ENCODE measurements at places on chromosomes 3 and 15.
A peak's percentile ranks its signal among the peaks of the same experiment; 100 is the strongest.

DNA sequence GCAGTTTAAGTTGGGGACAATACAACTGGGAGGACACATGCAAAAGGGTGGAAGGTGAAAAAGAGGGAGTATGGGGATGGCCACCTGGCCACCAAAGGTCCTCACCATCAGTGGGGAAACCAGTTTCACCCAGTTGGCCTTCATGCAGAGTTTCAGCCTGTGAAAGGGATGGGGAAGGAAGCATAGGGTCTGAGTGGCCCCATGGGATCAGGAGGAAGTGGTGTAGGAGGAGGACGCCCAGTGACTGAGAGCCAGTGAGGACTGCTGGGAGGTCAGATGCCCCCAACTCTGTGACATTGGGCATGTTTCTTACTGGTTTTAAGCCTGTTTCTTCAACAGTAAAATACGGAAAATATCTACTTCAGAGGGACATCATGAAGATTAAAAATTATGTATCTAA lies 16.3 kb downstream of the BCL2A1 start:
- peak; percentile 57 for DNase-seq

GRCh38 chr3:37324850-37325321 lies 150.5 kb upstream of the LRRFIP2 start:
- no peak for DNase-seq

- DNase-seq: no peak
These were observed 12.4 kb upstream of the SYN2 start for GRCh38 chr3:11991751-11992150.

DNA sequence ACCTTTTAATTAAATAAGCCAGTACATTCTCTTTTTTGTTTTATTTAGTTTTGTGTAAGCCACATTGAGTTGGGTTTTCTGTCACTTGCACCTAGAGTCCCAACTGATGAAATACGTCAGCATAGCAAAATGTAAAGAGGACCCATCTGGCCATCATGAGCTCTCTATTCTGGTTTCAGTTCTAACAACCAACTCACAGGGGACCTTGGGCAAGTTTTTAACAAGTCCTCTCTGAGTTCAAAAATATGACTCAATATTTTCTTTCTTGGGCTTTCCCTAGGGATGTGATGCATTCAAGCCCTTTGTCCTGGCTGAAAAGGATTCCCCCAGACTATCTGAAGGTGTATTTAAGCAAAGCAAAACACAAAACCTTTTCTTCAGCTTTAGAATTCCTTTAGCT lies 32.9 kb downstream of the PLCH1 start:
- DNase-seq: no peak

DNA sequence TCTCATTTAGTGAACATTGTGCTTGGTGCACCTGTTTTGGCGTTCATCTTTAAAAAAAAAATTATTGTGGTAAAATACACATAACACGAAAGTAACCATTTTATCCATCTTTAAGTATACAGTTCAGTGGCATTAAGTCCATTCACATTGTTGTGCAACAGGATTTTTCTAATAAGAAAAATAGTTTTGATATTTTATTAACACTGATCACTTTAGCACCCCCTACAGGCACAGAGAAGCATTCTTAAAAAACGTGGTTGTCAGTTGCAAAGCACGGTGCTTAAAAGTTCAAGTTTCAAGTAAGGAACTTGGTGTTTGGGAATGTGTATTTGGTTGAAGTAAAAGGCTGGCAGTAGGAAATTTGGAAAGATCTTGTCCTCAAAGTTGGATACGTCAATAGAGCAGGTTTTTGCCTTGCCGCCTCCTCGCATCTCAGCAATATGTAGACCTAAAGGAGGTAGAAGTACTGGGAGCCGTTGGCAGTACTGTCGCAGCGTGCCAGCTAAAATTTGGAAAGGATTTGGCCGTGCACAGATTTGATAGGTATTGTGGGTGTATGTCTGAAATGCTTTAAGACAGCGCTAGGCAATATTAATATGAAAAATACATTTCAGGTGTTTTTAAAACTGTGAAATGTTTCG lies 110.4 kb downstream of the LRRC28 start:
- DNase-seq: no peak

- DNase-seq: no peak
These were observed 39.8 kb downstream of the CD47 start for GRCh38 chr3:108051005-108051404.

- DNase-seq: no peak
These were observed 30.9 kb downstream of the FNDC3B start for GRCh38 chr3:172070269-172070668.

DNA sequence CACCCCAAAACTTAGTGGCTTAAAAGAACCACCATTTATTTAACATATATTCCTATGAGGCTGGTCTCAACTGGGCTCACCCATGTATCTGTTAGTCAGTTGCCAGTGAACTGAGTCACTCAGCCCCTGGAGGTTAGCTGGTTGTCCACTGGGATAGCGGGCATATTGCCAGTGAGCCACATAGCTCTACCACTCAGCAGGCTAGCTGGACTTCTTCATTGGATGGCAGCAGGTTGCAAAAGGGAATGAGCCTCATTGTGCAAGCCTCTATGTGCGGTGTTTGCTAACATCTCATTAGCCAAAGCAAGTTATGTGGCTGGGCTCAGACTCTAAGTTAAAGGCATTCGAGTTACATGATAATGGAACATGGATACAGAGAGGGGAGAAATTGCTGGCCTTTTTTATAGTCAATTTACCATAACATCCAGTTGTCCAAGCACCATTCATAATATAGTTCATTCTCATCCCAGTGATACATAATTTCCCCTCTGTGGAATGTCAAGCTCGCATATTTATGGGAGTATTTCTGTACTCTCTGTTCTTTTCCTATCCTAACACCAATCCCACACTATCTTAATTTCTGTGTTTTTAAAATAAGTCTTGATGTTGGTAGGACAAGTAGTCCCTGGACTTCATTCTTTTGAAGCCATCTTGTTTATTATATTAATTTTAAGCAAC lies 8.7 kb downstream of the BTD start:
- no peak for DNase-seq

- DNase-seq: no peak
These were observed 119.3 kb downstream of the IGF2BP2 start for GRCh38 chr3:185705498-185705897.

GRCh38 chr15:67862750-67863441 lies 23.1 kb upstream of the RNU6-1 start:
- no peak for DNase-seq

DNA sequence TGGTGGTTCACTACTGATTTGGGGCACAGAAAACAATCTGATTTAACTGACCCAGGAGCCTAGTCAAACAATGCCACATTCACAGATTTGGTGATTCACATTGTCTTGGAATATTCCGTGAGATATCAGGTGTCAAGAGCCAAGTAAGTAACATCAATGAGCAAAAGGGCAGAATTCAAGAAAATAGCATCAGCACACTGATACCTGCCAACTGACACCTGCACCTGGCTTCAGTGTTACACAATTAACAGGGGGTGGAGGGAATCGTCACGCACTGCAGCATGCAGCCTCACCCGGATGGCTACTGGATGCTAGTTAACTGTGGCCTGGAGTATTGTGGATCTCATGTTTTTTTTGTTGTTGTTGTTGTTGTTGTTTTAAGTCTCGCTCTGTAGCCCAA lies 17.6 kb downstream of the CCNL1 start:
- no peak for DNase-seq

DNA sequence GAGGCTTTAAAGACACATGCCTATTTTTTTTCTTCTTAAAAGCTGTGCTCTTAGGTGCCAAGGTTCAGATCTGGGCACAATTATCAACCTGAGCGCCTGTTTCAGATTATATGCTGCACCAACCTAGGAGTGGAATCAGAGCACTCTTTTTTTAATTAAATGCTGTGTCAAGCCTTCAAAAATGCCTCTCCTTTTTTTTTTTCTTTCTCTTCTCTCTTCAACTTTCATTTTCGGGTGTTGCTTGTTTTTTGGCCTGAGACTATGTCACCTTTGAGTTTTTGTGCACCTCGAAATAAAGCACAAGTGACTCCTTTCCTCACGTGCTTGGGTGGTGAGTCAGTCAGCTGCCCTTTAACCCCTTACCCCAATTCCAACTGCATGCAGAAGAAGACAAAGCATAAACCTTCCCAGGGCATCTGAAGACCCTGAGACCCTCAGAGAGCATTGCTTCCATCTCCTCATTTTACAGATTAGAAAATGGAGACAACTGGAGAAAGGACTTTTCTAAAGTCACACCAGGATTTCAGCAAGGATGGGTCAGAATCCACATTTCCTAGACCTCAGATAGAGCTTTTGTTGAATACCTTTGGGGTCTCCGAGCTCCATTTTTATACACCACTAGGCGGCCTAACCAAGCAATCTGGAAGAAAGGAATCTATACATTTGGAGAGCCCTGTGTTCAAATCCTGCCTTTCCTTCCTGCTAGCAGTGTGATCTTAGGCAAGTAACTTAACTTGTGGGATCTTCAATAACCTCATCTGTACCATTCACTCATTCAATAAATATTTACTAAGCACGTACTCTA lies 631 bp upstream of the PRICKLE2 start:
- DNase-seq: no peak

DNA sequence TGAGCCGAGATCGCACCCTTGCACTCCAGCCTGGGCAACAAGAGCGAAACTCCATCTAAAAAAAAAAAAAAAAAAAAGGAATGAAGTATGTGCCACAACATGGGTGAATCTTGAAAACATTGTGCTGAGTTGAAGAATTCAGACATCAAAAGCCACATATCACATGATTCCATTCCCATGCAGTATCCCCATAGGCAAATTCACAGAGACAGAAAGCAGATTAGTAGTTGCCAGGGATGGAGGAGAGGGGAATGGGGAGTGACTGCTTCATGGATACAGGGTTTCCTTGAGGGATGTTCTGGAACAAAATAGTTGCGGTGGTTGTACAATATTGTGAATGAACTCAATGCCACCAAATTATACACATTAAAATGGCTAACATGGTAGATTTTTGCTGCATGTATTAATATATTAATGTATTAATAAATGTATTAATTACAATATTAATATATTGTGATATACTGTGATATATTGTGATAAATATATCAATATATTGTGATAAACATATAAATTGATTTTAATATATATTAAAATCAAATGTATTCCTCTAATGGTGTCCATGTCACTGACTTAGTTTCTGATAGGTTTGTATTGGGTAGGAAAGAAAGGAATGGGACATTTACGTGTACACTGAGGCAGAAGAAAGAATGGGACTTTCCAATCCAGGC lies 34.9 kb downstream of the SMAD3 start:
- DNase-seq: no peak

DNA sequence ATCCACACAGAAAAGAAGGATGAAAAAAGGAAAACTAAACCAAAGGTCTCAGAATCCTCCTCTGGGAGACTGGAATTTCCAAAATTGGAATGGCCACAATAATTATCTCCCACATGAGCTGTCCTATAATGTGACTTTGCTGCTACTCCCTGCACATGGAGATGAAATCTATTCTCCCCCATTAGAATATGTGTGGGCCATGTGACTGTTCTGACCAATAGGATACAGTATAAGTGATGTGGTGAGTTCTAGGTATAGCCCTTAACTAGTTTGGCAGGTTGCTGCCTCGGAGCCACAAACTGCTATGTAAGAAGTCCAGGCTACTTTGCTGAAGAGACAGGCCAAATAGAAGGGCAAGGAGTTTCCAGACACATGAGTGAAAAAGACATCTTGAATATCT lies 5.2 kb downstream of the TRIM59 start:
- no peak for DNase-seq

- no peak for DNase-seq
These were observed 38.0 kb downstream of the TMEM41A start for GRCh38 chr3:185460719-185461350.

DNA sequence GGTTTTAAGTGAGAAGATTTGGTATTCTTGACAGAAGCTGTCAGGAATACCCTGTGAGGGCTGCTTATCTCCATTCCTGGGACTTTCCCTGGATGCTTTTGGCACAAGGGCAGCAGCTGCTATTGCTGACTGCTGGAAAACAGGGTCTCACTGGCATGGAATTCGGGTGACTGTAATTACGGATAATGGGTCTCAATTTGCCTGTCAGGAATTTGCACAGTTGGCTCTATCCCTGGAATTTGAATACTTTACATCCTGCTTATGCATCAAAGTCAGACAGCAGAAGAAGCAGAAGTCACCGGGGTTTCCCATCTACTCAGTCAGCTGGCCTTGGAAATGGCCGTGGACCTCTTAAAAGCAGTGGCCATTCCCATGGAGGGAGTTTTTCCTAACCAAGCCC lies 25.9 kb upstream of the AKAP13 start:
- no peak for DNase-seq

DNA sequence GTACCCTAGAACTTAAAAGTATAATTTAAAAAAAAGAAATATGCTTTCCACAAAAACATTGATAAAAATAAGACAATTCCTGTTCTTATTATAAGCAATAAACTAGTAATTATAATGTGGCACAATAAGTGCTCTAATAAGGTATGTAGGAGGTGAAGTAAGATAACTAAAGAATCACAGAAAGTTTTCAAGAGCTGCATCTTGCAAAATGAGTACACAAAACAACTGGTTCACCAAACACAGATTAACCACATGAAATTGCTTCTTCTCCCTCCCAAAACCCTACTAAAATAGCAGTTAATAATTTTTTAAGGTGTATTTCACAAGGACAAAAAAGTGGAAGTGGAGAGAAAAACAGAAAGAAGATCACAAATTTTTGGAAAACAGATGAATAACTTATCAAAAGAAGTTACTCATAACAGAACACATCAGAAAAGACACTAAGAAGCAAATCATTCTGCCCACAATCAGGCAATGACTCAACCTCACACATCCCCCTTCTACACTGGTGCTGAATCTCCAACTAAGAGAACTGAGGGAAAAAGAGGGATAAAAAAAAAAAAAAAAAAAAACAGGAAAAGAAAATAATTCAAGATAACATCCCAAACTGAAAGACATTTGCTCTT lies 64.2 kb downstream of the TBC1D5 start:
- DNase-seq: no peak

DNA sequence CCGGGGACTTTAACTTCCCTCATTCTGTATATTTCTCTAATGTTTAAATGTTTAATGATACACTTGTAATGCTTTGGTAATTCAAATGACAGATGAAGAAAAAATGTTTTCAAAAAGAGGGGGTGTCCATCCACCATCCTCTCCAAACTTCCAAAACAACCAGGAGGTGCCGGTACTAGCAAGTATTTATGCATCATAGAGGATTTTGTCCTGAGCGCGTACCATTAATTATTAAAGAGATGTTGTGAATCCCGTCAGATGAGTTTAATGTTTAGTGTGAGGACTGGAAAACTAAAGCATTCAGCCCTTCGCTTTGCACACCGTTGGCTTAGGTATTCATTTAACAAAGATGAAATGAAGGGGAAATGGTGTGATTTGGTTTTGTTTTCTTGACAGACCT lies 1.3 kb downstream of the SLC28A1 start:
- no peak for DNase-seq

- no peak for DNase-seq
These were observed 30.2 kb downstream of the KCNAB1 start for GRCh38 chr3:156150434-156151066.

GRCh38 chr15:29849716-29850115 lies 27.4 kb upstream of the TJP1 start:
- no peak for DNase-seq

GRCh38 chr3:110470310-110470709 lies 601.3 kb upstream of the NECTIN3 start:
- no peak for DNase-seq

- DNase-seq: no peak
These were observed 53.4 kb upstream of the LRIG1 start for GRCh38 chr3:66554178-66554577.

GRCh38 chr3:30502742-30503073 lies 103.7 kb upstream of the TGFBR2 start:
- no peak for DNase-seq

All from aorta (tissue), 5 donors.